Activated CD4-positive, alpha-beta T cell treated with anti-CD3 and anti-CD28 coated beads for 36 hours (primary cell): ENCODE measurements at places on chromosomes 4 and X.

- DNase-seq = peak; percentile 45
Measured at GRCh38 chr4:39045827-39046221, 13.6 kb upstream of the TMEM156 start.

- DNase-seq = no peak
Measured at GRCh38 chr4:165668694-165669093, 204.3 kb upstream of the TLL1 start.

- DNase-seq = no peak
Measured at GRCh38 chrX:69237236-69237635, 72.0 kb upstream of the PJA1 start.

DNA sequence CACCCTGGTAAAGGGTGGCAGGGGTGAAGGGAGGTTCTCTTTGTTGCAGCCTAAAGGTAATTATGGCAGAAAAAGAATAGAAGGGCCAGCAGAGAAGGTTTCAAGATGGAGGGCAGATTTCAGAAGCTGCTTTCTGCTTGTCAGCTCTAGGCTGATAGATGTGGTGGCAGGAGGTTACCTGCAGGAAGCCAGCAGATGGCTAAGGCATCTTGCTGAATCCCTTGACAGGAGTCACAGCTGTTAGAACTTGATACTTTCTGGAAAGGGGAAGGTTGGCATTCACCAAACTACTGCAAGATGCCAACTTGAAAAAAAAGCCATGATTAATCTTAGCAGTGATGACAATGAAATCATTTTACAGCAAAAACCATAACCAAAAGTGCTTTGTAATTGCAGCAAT, 69.5 kb upstream of the CBLL2 start:
- no peak for DNase-seq

GRCh38 chr4:17366496-17366895, 145.4 kb downstream of the QDPR start:
- DNase-seq = no peak

DNA sequence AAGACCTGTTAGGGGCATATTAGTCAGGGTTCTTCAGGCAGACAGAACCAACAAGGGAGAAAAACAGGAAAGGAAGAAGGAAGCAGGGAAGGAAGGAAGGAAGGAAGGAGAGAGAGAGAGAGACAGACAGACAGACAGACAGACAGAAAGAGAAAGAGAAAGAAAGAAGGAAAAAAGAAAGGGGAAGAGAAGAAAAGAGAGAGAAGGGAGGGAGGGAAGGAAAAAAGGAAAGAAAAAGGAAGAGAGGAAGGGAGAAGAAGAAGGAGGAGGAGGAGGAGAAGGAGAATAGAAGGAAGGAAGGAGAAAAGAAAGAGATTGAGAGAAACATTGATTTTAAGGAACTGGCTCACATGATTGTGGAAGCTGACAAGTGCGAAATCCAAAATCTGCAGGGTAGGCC, 89.0 kb downstream of the DHX15 start:
- no peak for DNase-seq

DNA sequence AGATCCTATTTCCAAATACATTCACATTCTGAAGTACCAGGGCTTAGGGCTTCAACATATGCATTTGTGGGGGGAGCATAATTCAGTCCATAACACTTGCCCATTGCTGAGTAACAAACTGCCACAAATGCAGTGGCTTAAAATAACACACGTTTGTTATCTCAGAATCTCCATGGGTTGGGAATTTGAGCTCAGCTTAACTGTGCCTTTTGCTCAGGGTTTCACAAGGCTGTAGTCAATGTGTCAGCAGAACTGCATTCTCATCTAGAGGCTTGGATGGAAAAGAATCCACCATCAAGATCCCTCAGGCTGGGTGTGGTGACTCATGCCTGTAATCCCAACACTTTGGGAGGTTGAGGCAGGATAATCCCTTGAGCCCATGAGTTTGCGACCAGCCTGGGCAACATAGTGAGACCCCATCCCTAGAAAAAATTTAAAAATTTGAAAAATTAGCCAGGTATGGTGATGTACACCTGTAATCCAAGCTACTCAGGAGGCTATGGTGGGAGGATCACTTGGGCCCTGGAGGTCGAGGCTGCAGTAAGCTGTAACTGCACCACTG, 25.8 kb upstream of the TBL1X start:
- DNase-seq = no peak

- peak; percentile 84 for DNase-seq
Measured at GRCh38 chrX:46796574-46797191, 37.8 kb upstream of the SLC9A7 start.

DNA sequence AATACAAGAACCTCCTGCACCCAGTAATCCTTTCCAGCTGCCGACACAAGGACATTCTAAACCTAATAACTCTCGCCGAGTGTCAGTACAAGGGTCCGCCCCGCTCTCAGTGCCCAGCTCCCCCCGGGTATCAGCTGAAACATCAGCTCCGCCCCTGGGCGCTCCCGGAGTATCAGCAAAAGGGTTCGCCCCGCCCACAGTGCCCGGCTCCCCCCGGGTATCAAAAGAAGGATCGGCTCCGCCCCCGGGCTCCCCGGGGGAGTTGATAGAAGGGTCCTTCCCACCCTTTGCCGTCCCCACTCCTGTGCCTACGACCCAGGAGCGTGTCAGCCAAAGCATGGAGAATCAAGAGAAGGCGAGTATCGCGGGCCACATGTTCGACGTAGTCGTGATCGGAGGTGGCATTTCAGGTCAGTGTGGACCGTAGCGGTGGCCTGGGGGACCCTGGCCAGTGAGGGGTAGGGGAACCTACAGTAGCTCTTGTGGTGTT, at the start of gene MAOA:
Gene MAOA (plus strand): TSS at position 295 of the 490 bp plus-strand sequence. CDS start 43 bp downstream, at position 338.
- peak; percentile 37 for DNase-seq

DNA sequence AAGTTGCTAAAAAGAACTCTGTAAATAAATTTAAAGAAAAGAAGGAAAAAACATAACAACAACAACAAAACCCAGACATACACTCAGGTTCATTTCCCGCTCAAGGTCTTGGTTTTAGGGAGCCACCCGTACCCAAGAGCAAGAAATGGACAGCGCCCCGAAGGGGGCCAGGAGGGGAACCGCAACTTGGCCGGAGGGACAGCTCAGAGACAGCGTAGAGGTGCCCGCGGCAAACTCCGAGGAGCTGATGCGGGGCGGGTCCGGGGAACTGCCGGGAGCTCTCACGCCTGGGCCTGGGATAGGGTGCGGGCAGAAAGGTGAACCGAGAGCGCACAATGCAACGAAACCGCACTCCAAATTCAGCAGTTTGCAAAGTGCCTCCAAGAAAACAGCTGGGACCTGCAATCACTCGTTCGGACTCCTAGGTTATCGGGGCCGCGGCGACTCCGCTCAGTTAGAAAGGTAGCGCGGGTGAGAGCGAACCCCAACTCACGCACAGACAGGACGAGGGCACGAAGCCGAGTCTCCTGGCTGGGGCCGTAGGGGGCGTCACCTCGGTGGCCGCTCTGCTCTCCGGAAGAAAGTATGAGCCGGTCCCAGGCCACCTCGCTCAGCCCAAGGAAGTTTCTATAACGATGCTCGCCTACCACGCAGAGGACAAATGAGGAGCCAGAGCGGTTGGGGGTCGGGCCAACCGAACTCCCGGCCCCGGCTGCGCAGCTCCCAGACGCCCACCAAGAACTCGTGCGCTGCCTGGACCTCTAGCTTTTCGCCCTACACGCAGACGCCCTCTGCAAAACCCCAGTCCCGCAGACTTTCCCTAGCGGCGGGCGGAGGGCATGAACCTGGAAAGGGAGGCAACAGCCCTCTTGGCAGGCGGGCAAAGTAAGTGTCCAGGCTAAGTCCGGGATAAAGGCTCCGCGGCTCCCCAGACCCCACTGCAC, 1.4 kb downstream of the NDNF start:
- peak; percentile 51 for DNase-seq

DNA sequence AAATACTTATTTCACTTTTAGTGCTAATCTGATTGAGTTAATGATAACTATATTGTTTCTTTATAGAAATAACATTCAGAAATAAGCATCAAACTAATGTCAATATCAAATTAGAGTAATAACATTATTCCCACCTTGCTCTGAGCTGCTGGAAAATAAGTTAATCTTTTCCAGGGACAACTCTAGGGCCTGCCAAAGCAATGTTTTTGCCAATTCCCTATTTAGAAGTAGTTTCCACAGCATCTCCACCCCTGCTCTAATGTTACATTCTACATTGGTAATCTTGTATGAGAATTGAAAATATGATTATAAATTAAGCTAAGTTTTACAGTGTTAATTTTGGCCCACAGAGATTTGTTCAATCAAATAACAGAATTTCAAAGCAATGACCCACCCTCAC, 68.3 kb downstream of the REELD1 start:
- DNase-seq = no peak

DNA sequence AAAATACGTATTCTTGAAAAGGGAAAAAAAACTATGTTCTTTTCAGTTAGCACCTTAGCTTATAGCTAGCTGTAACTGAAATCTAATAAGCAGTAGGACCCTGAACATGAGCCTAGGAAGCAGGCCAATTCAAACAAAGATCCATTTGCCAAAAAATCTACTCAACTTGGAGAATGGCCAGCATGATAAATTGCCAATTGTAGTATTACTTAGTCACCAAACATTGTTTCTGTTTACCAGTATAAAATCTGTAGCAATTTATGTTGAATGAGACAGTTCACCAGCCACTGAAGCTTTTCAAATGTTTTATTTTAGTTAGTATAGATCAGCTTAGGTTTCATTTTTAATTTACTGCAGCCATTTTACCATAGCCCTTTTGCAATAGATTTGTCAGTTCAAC, 323.6 kb upstream of the DIPK2B start:
- DNase-seq = no peak

GRCh38 chr4:79150820-79151416, 174.9 kb downstream of the NAA11 start:
- DNase-seq = no peak

DNA sequence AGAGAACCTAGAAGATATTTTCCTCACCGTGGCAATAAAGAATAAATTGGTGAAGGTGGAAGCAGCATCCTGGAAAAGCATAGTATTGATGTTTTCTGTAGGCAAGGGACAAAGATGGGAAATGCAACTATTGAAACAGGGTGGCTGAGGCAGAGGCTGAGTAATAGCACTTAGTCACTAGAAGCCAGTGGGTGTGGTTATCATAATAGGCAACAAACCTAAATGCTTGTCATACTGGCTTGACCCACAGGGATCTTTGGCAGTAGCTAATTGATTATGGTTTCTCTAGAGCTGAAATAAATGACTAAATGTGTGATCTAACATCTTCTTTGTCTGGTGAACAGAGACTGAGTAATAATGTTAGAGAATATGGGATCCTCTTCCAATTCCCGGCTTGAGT, 353.6 kb upstream of the RPS6KA3 start:
- DNase-seq = no peak

GRCh38 chrX:131332331-131332730, 43.2 kb upstream of the IGSF1 start:
- no peak for DNase-seq

DNA sequence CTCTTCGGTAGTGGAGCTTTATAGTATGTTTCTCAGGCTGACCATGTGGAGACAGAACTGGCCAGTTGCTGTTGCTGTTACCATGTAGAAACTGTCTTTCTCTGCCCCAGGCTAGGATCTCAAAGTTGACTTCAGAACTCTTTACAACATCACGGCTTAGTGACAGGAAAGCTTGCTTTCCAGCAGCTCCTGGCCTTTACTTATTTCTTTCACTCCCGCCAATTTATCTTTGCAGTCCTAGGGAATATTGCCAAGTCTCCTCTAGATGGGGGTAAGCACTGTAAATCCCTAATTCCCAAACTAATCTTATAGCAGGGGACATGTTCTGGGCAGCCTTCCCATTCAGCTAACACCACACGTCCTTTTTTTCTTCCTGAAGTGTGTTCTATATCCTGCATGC, 631.6 kb downstream of the SPRY1 start:
- DNase-seq = no peak

- DNase-seq = no peak
Measured at GRCh38 chr4:56469489-56470210, 2.2 kb downstream of the SRP72 start.

DNA sequence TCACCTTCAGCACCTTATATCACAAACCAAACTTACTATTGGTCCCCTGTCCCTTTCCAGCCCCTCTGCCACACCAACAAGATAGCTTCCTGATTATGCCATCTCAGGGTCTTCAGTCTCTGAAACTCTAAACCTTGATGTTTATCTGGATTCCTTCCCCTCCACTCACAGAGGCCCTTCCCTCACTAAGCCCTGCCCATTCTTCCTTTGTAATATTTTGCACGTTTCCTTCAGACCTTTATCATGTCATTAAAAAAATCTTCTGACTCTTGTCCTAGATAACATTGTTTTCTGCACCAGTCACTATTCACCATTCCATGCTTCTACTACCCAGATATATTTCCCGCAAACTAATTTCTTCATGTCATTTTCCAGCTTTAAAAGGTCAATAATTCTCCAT, 17.7 kb upstream of the CEP135 start:
- no peak for DNase-seq

- peak; percentile 61 for DNase-seq
Measured at GRCh38 chr4:36322921-36323354, 41.5 kb downstream of the DTHD1 start.

DNA sequence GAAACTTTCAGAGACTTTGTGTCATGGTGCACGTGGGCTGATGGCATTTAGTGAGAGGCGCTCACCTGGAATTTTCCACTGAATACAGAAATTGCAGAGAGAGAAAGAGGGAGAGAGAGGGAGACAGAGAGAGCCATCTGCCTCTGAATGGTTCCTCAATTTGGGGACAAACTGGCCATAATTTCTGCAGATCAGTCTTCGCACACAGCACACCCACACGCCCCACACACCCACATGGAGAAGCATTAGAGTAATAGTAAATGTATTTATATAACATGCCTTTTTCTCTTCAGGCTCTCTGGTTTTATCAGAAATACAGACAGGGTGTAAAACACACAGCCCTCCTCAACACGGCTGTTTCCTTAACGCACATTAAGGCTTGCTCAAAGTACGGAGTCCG, 38.6 kb downstream of the PRKX start:
- no peak for DNase-seq

- no peak for DNase-seq
Measured at GRCh38 chrX:17644001-17644400, 93.3 kb upstream of the SCML1 start.

DNA sequence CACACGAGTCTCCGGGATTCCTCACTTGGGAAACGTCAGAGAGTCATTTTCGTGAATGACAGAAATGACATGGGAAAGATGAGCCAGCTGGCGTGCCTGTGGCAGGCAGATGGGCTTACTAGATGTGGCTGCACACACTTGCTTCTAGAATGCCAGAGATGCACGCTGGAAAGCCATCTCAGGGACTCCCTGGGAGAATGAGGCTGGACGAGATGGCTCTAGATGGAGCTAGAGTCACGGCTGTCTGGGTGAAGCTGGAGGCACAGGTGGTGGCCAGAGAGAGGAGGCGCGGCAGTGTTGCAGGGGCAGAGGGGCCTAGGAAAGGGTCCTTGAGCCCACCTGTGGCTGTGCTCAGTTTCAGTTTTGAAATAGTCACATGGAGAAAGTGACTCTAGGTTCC, 26.0 kb downstream of the TKTL1 start:
- DNase-seq = peak; percentile 27

DNA sequence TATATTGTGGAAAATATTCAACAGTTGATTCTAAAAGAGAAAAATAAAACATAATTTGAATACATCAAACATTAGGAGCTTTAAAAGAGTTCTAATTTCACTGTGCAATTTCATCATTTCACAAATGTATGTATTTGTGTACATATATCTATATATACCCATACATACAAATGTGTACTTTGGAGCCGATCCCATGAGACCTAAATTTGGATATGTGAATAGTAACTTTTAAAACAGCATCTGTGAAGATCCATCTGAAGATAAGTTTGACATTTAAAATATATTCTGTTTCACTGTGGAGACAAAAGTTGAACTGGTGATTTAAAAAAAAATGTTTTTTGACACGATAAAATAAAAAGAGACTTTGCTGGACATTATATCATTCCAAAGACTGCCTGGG, 374.0 kb downstream of the TMA16 start:
- no peak for DNase-seq
